Endothelial cell of umbilical vein (primary cell): ENCODE measurements at places on chromosomes 12 and 14.

GRCh38 chr12:107491856-107492255 lies 193.7 kb upstream of the PWP1 start:
- no peak for DNase-seq

GRCh38 chr12:67390273-67390672 lies 121.1 kb downstream of the CAND1 start:
- DNase-seq: no peak

DNA sequence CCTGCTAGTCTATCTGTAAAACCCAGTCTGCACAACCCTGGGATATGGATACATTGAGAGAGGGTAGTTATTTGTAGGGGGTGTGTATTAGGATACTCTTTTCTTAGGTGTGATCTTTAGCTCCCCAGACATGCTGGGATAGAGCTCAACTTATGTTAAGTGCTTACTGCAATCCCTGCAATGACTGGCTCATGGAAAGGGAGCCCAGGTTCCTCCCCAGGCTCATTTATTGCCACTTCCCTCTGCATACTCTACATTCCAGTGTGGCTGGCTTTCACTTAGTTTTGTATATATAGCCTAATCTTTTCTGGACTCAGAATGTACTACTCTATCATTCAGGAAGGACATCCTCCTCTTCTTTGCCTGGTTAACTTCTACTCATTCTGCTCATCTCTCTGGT lies 172.0 kb downstream of the SYT10 start:
- no peak for DNase-seq

GRCh38 chr12:111368291-111368787 lies 556 bp downstream of the PHETA1 start:
- peak; percentile 18 for DNase-seq

DNA sequence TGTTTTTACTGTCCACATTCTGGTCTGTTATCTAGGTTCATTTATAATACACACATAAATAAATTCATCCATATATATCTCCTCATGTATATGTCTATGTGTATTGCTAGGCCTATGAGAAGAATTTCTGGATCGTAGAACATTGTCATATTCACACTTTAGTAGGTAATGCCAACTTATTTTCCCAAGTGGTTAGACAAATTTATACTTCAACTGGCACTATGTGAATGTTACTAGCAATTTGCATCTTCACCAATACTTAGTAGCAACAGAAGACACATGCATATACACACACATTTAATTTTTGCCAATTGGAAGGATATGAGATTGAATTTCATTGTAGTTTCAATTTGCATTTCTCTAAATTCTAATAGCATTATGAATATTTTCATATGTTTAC lies 365.1 kb downstream of the FSCB start:
- no peak for DNase-seq

DNA sequence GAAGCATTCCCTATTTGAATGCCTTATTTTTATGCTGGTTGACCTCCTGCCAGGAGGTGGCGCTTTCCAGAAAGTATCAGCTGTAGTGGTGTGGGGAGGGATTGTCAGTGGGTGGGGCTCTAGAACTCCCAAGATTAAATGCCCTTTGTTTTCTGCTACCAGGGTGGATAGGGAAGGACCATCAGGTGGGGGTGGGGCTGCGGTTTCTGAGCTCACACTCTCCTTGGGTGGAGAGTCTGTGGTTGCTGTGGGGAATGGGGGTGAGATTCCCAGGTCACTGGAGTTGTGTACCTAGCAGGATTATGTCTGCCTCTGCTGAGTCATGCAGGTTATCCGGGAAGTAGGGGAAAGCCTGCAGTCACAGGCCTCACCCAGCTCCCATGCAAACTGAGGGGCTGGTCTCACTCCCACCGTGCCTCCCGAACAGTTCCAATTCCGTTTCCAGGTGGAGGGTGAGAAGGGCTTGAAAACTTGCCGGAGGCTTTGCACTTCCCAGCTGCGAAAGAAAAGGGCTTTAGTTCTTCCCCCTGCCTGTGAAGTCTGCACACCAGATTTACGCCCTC lies 68.3 kb downstream of the ALG10B start:
- no peak for DNase-seq

DNA sequence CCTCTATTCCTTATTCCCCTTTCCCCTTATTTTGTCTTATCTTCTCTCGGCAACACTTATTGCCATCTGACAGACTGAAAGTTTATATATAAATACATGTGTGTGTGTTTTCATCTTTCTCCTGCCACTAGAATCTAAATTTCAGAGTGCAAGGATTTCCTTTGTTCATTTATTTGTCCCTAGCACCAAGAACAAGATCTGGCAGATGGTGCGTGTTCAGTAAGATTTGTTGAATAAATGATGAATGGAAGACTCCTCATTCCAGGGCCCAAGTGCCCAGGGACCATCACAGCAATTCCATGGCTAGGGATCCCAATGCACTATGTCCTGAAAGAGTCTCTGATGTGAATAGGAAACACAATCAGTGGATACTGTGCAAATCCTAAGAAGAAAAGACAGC lies 97.9 kb upstream of the EEA1 start:
- no peak for DNase-seq

DNA sequence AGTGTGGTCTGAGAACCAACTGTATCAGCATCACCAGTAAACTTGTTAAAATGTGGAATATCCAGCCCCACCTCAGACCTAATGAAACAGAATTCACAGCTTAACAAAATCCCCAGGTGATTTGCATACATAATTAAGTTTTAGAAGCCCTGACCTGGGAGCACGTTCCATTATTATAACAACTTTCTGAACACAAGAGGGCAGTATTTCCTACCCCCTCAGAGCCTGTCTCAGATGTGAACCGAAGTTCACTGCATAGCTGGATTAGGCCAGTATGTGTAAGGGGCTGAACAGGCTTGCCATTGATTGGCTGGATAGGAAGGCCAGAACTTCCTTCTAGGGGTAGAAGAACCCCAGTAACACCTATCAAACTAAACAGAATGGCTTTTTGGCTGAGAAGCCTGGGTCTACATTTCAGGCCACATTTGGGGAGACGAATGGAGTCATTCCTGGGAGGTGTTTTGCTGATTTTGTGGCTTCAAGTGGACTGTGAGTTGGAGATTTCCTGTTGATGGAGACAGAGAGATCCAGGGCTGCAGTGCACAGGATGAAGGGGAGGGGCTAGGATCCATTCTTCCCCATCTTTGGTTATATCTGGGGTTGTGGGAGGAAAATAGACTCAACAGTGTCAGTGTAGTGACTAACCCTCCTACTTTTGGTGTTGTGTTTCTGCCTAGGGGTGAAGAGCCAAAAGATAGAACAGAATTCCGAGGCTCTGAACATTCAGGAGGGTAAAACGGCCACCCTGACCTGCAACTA lies 94.7 kb upstream of the OR4E1 start:
- DNase-seq: peak; percentile 38

- no peak for DNase-seq
These were observed 14.4 kb upstream of the SERPINA10 start for GRCh38 chr14:94307410-94307992.

GRCh38 chr12:89383235-89384049 lies 31.1 kb upstream of the DUSP6 start:
- peak; percentile 40 for DNase-seq

DNA sequence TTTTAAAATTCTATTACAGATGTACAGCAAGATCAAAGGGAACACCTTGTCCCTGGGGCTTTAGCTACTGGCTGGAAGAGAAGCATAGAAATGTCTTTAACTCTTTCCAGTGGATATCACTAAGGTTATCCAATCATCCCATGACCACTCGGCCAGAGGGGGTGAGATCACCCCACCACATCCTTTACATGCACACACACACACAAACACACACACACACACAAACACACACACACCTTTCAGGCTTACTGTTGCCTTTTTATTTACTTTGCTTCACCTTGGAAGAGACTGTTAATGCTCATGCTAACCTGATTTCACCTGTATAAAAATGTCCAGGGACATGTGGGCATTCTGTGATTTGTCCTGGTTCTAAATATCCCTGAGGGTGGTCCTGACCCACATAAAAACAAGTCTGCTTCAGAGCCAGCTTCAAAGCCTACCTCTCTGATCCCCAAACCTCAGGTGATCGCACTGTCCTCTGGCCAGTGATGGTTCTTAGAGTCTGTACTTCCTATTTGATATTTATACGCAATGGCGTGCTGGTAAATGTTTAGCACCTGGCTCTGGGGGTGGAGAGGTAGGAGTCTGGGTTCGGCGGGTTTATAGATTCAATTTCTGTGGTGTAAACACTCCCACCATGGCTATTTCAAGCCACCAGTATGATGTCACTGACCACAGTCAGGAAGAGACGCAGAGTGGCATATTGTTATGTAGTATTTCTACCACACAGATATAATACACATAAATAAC lies 166.1 kb upstream of the EEA1 start:
- DNase-seq: no peak

- DNase-seq: no peak
These were observed 9.3 kb upstream of the GYS2 start for GRCh38 chr12:21613931-21614330.

DNA sequence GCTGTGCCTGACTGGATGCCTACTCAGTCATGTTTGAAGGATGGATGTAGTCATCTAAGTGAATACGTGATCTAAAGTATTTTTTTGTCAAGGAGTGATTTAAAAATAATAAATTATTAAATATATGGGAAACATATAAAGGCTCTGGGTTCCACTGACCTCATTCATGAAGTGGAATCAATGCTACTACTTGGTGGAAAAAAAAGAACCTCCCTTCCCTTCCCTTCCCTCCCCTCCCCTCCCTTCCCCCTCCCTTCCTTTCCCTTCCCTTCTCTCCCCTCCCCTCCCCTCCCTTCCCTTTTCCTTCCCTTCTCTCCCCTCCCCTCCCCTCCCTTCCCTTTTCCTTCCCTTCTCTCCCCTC lies 162.7 kb downstream of the ESRRB start:
- no peak for DNase-seq

- no peak for DNase-seq
These were observed 54.8 kb downstream of the NINJ2 start for GRCh38 chr12:608413-608812.

GRCh38 chr12:127687181-127687580 lies 579.8 kb upstream of the TMEM132C start:
- DNase-seq: no peak

GRCh38 chr12:46298261-46298660 lies 29.4 kb upstream of the SLC38A1 start:
- no peak for DNase-seq

GRCh38 chr12:72467985-72468384 lies 195.8 kb downstream of the TRHDE start:
- DNase-seq: no peak

DNA sequence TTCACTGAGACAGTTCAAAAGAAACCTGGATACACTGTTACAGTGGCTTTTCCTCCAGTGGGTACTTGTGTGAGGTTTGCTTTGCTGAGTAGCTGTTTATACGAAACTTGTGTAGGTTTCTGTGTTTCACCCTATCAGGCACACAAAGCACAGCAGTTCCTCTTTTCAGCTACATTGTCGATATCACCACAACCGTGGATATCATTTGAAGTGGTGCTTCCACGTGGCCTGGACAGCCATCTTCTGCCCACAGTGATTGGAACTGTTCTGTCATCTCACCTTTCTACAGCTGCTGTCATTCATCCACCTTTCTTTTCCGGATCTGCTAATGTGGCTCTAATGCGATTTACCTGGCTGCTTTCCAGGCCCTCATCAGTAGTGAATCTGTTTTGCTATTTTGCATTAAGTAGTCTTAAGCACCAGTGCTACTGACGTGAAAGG lies 368.8 kb downstream of the SYT1 start:
- DNase-seq: peak; percentile 2

DNA sequence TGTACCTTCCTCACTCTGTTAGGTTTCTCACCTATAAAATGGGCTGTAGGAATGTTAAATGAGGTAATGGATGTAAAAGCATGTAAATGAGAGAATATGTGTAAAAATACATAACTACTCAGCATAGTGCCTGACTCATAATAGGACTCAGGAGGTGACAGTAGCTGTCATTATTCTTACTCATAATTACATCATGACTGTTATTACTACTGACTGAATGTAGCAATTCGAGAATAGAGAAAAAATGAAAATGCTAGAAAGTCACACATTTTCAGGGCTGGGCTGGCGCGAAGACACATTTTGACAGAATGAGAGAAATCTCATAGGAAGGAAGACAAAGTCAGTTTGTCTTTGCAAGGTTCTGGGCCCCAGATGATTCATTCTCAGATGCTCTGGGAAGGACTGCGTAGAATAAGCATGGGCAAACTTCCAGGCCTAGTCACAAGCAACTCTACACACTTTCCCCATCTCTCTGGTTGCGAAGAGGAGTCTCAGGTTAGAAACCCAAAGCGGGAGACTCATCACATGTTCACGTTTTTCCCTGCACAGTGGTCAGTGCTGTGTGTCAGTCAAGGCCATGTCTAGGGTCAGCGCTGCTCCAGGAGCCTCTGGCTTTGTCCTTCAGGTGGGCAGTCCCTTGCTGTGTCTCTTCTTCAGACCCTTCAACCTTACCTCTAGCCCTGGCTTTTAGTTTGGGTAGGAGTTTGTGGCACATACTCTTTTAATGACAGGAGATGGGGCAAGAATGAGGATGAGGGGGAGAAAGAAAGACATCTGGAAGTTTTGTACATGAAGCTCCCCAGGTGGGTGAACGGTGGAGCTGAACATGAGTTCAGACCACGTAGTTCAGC lies 8.4 kb downstream of the GPRC5A start:
- peak; percentile 81 for DNase-seq

GRCh38 chr14:77498120-77498979 lies at the start of gene ISM2:
Gene ISM2 (minus strand): TSS chr14:77498816. CDS start chr14:77498793, 23 bp downstream.
- DNase-seq: peak; percentile 12

GRCh38 chr14:20387576-20387975 lies 25.7 kb downstream of the TEP1 start:
- DNase-seq: no peak

- no peak for DNase-seq
These were observed 19.9 kb downstream of the COL2A1 start for GRCh38 chr12:47984331-47984801.

GRCh38 chr14:65280653-65281052 lies 131.9 kb upstream of the FUT8 start:
- no peak for DNase-seq

DNA sequence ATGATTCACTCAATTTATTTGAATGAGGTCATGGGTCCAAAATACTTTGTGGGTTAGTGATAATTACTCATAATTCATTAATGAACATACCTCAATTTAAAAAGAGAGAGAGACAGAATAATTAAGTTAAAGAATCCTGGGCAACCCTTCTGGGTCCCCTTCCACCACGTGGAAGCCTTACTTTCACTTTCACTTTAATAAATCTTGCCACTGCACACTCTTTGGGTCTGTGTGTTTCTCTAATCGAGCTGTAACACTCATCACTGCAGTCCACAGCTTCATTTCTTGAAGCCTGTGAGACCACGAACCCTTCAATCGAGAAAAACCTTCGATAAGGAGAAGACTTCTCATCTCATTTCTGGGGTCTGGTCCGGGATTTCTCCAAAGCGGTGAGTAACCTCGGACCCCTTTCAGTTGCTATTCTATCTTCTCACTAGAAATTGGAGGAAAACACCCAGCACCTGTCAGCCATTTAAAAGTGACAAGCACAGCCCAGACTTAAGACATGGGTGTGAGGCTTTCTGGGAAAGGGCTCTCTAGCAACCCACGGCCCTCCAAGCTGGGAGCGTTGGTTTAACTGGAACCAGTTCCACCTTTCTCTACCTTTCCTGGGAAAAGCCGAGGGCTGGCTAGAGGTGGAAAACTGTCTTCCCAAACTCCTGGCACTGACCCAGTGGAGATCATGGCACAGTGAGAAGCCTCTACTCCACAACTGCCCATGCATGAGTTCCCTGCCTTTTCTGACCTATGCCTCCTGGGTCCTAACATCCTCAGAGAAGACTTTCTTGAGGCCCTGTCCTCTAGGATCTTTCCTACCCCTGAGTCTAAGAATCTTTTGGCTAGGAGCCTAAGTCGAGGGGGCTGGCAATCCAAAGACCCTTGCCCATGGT lies 148.8 kb upstream of the ATF7IP start:
- peak; percentile 15 for DNase-seq
